GM04504 (cell line): ENCODE measurements at places on chromosomes 16 and 17.

GRCh38 chr16:15900901-15901500 lies 12.6 kb upstream of the CEP20 start:
- DNase-seq: no peak

GRCh38 chr17:31511580-31511979 lies 120.1 kb downstream of the RAB11FIP4 start:
- DNase-seq: no peak

DNA sequence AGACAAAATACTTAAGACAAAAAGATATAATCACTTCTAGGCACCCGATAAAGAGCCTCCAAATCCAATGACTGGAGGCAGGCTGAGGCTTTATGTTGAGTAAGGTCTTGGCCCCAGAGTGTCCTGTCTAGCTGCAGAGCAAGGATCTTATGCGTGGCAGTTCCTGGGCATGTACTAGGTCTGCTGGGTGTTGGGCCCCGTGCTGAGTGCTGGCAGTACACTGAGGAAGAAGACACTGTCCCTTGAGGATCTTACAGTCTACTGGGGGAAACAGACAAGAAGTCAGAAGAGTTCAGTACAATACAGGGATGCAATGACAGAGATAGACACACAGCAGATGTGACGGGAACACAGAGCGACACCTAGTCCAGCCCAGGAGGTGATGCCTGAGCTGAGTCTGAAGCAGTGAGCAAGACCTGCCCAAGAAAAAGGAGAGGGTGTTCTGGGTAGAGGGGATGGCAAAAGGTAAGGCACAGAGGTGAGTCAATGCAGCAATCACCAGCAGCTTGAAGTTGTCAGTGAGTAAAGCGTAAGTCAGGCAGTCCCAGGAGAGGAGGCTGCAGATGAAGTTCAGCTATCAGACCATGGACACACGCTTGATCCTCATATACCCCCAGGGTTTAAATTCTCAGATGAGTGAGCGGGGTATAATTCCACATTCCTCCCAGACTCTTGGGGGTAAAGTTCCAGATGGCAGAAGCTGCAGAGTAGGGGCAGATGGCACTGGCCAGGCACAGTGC lies 18.1 kb downstream of the MAP3K14 start:
- DNase-seq: no peak

GRCh38 chr17:229709-230394 lies 48.4 kb upstream of the DOC2B start:
- DNase-seq: no peak

GRCh38 chr17:70080541-70081347 lies 5.7 kb downstream of the KCNJ16 start:
- no peak for DNase-seq

GRCh38 chr17:65283704-65284103 lies 146.5 kb downstream of the RGS9 start:
- no peak for DNase-seq

GRCh38 chr16:50245417-50246298 lies 20.7 kb upstream of the ADCY7 start:
- DNase-seq: peak; percentile 73

DNA sequence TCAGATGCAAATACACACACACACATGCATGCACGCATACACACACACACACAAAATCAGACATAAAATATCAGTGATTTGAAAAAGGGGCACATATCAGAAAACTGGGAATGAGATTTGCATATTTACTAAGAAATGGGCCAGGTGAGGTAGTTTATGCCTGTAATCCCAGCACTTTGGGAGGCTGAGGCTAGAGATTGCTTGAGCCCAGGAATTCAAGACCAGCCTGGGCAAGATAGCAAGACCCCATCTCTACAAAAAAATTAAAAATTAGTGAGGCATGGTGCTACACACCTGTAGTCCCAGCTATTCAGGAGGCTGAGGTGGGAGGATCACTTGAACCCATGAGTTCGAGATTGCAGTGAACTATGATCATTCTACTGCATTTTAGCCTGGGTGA lies 22.4 kb upstream of the PNPO start:
- no peak for DNase-seq

DNA sequence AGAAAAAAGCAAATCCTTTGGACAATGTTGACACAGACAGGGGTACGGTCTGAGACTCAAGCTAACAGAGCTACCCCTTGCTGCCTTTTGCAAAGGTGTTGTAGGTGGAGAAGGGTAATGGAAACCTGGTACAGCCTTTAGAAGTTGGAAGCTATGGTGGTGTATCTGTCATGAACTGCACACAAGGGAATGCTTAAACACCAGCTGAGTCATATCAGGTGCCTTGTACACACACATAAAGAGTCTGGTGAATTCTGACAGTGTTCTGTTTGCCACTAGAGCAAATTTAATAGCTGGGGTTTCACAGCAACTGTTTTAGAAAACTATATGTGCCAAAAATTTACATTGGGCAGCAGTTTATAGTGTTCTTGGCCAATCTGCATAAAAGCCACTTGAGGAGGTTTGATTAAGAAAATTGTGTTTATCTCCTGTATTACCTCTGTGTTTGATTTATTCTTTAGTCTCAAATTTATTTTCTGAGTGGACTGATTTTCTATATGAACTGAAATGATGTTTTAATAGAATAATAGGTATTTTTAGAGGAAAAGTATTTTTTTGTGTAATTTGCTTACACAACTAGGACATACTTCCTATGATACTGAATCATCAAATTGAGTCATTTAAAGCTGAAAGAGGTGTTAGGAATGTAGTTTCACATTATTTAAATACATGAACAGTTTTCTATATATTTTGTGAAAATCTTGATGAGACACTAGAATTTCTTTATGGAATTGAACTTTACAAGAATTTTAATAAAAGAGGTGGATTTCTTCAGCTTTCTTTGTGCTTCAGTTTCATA lies 136.9 kb downstream of the MAP2K6 start:
- no peak for DNase-seq

DNA sequence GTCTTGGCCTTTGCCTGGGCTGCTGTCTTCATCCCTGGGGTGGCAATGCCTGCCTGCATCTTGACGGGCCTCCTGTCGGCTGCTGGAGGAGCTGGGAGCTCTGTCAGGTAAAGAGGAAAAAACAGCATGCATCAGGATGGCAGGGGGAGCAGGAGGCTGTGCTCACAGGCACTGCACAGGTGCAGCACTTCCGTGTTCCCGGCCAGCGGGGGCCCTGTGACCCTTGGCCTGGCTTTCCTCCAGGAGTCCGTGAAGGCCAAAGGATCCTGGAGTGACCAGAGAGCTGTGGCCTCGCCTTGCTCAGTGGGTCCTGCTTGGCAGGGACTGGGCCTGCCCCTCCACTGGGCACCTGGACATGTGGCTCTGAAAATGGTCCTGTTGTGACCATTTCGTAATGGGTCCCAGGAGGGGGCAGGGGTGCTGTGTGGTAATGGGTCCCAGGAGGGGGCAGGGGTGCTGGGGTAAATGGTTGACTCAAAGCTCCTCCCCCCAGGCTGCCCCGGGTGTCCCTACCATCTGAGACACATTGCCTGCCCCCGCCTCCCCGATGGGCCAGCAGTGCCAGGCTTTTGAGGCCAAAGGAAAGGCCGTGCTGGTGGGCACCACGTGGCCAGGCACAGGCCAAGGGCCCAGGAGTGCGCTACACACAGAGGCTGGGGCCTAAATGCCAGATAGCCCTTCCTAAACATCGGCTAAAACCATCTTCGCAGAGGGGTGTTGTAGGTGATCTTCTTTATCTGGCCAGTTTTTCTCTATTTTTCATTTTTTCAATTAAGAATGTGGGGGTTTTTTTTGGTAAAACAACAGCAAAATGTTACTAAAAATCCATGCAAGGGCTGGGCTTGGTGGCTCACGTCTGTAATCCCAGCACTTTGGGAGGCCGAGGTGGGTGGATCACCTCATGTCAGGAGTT lies 4.0 kb upstream of the FASN start:
- DNase-seq: no peak

DNA sequence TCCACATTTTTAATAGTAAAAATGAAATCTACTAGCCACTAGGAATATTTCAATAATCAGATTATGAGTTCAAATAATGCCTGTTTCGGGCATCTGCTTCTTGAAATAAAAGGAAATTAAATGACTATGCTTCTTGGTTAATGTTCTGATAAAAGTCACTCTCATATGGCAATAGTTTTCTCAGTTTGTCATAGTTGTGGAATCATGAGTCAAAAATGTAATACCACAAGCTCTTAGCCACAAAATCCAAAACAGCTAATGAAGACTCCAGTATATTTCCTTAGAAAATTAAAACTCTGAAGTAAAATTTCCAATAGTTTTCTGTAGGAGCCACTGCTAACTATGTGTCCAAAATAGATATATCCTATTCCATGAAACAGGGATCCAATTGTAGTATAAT lies 676.3 kb upstream of the CDH8 start:
- DNase-seq: no peak
